ENCODE measurements at places on chromosomes 6 and 20.

DNA sequence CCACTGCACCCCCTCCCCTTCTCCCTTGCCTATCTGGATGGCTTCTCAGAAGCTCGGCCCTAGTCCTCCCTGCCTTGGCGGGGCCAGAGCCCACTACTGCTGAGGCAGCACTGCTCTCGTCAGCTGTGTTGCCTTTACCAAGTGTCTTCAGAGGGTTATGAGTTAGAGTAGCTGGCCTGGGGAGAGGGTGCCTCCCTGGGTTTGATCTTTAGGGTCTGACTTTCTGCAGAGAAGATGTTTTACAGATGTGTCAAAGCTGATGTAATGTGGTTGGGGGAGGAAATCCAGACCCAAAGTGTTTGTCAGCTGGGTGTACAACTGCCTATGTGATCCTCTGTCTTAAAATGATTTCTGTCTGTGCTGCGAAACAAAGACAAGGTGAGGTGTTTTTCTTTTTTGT is 30.4 kb upstream of the PI16 start:
- H3K4me1 ChIP-seq, result no peaks in the 10 kb centered on the region
- no peak for DNase-seq
- no peak overlapping the region for H3K4me3 ChIP-seq
- H3K27ac ChIP-seq, result no peak overlapping the region

DNA sequence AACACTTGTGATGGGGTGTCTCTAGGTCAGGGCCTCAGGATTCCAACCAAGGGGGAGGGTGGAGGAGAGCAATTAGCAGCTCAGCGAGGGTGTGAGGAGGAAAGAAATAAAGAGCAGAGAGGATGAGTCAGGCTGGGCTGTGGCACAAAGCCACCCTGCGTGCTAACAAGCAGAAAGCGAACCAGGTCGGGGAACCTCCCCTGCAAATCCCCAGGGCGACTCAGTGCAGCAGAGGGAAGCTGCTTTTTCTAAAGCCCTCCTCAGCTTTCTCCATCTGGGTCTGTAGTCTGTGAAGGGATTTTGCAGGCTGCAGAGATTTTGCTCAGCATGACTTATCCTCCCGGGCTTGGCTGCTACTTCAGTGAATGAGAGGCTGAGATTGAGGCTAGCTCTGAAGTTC is 6.6 kb upstream of the SPO11 start:
- peak; percentile 84 for DNase-seq
- peaks cover 3% of the 10 kb centered on the region for H3K27me3 ChIP-seq
- no peaks in the 10 kb centered on the region for H3K36me3 ChIP-seq

DNA sequence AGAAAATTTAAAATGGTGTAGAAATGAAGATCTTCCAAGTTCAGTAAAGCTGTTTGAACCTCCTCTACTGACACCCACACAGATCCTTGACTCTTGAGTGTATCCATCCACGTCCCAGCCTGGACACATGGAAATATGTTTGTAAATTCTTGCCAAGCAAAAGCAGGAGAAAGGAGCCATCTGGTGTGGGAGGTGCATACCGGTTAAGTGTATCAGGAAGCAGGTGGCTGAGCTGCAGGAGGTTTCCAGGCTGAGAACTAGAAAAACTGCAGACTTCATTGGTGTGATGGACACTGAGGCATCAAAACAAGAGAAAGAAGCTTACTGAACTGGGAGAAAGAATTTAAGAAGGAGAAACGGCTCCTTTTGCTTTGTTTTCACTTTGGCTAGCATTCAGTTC is 229.9 kb upstream of the GRIK2 start:
- no peak overlapping the region for H3K27ac ChIP-seq
- H3K4me1 ChIP-seq, result peaks cover 21% of the 10 kb centered on the region
- no peaks in the 10 kb centered on the region for H3K27me3 ChIP-seq
- DNase-seq, result peak; percentile 16
- no peak overlapping the region for H3K4me3 ChIP-seq

DNA sequence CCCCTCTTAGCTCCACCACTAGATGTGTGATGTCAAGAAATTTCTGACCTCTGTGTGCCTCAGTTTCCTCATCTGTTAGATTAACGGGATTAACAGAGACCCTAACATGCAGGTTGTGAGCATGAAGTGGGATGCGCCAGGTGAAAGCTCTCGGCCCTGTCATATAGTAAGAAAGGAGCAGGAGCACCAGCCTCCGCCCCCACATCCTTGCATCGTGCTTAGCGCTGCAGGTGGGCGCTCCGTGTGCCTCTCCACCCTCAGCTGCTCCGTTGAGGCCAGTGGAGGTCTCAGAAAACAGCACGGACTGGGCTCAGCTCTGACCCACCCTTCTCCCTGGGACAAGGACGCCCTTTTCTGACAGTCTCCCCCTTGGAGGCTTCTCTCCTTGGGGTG is 63.4 kb downstream of the TCP11 start:
- no peak overlapping the region for H3K4me3 ChIP-seq
- H3K27ac ChIP-seq, result no peak overlapping the region
- H3K27me3 ChIP-seq, result no peaks in the 10 kb centered on the region
- H3K36me3 ChIP-seq, result peaks cover 11% of the 10 kb centered on the region

- H3K27ac ChIP-seq, result no peak overlapping the region
- H3K27me3 ChIP-seq, result peaks cover 17% of the 10 kb centered on the region
- H3K4me3 ChIP-seq, result no peak overlapping the region
These were observed 5.5 kb downstream of the CDH4 start for GRCh38 chr20:61257611-61258010.

DNA sequence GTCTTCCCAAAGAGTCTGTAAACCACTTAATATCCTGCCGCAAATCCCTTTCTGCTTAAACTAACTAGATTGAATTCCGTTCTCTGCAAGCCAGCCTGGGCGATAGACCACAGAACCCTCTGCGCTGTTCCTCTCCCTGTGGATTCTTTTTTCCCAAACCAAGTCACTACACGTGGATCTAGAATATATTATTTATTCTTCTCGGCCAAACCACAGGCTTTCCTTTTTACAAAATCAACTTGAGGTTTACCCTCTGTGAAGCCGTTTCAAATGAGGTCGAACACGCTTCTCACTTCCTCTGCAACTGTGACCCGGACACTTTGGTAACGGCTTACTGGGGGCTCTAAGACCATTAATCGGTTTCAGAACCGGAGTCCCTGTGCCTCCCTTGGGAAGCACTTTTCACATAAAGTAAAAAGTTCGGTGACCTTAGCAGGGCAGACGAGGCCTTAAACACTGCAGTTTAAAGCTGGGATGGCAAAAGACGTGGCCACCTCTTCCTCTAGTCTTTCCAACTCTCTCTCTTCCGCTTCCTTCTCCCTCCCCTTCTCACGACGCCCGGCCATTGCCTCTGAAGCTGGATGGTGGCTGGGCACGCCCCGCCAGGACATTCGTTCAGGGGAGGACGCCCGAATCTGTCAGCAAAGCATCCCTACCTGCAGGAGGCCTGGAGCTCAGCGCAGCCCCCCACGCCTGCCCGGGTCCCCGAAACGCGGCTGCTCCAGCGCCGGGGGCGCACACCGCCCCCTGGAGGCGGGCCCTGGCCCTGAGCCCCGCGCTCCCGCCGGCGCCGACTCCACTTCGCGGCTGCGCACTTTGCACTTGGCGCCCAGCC is 55.0 kb upstream of the FOXC1 start:
- peak overlapping the region; percentile 45 for H3K4me3 ChIP-seq
- no peaks in the 10 kb centered on the region for H3K4me1 ChIP-seq
- no peaks in the 10 kb centered on the region for H3K36me3 ChIP-seq

DNA sequence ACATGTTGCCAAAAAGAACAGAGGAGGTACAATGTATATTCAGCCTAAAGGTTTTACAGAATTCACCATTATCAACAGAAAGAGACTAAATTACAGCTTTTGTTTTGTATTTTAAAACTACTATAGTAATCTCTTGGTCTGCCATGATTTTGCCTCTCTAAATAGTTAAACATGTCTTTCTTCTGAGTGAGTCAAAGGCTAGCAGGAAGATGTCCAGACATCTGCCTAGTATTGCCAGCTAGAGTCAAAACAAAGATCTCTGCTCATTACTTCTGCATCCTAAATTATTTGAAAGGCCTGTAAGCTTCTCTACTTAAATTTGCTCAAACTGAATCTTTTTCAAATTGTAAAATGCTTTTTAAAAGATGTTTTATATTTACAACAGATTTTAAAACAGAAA is 8.8 kb downstream of the ASF1A start:
- H3K4me3 ChIP-seq, result no peak overlapping the region
- DNase-seq, result no peak
- H3K4me1 ChIP-seq, result peaks cover 14% of the 10 kb centered on the region
- H3K27me3 ChIP-seq, result no peaks in the 10 kb centered on the region
- H3K36me3 ChIP-seq, result peaks cover 70% of the 10 kb centered on the region
- H3K27ac ChIP-seq, result no peak overlapping the region

DNA sequence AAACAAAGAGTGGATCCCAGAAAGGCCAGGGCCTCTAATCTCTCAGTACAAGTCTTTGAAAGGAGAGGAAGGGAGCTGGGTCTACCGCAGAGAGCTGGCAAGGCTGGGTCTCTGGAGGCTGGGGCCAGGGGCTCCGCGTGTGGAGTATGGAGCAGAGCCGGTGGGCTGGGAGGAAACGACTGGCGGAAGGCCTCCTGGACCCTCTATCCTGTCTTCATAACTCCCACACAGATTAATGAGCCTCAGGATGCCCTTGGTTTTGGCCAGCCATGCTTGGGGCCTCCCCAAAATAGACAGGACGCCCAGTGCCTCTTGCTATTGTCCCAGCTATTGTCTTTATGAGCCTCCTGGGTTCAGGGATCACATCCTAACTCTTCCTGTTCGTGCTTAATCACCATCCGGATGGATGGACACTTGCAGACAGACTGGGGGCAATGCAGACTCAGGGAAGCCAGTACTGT is 306.4 kb downstream of the DHX35 start:
- H3K4me3 ChIP-seq, result no peak overlapping the region
- peaks cover 15% of the 10 kb centered on the region for H3K4me1 ChIP-seq

- peak overlapping the region; percentile 63 for H3K4me3 ChIP-seq
- peak overlapping the region; percentile 87 for H3K27ac ChIP-seq
- no peaks in the 10 kb centered on the region for H3K4me1 ChIP-seq
- DNase-seq, result no peak
- no peaks in the 10 kb centered on the region for H3K36me3 ChIP-seq
- no peaks in the 10 kb centered on the region for H3K27me3 ChIP-seq
These were observed 110.4 kb downstream of the HFE start for GRCh38 chr6:26197636-26197932.

DNA sequence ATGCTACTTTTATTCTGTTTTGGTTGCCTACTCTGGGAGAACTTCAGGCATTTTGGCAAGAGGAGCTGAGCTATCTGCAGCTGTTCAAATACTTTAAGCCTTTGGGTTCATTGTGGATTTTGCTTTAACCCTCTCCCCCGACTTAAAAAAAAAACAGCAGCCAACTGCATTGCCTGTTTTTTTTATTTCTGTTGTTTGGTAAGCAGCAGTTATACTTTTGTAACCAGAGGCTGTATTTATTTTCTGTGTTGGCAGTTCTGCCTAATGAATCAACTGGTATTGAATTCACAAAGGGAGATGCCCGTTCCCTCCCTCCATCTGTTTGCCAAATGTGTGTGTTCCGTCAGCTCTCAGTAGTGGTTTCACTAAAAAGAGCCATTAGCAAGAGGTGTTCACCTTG is 484.0 kb downstream of the UTRN start:
- no peaks in the 10 kb centered on the region for H3K27me3 ChIP-seq
- DNase-seq, result no peak
- no peak overlapping the region for H3K27ac ChIP-seq
- no peaks in the 10 kb centered on the region for H3K4me1 ChIP-seq
- H3K36me3 ChIP-seq, result no peaks in the 10 kb centered on the region

Data from A673 (cell line).